Brain microvascular endothelial cell (primary cell): ENCODE measurements at places on chromosomes 4 and X.
A peak's percentile ranks its signal among the peaks of the same experiment; 100 is the strongest.

DNA sequence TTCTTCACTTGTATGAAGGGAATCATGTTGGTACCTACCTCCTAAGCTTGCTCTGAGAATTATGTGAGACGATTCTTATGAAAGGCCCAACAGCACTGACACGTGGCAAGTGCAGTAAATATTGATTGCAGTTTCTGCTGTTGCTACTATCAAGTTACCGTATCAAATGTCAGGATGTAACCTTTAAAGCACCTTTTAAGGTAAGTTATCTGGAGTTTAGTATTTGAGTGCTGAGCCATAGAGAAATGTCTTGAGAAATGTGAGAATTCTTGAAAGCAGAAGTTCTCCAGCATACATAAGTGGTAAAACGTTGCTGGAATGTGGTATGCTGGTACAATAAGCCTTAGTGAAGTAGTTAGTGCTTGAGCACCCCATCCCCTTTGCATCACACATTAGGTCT is 90.4 kb downstream of the PHOX2B start:
- DNase-seq = no peak

DNA sequence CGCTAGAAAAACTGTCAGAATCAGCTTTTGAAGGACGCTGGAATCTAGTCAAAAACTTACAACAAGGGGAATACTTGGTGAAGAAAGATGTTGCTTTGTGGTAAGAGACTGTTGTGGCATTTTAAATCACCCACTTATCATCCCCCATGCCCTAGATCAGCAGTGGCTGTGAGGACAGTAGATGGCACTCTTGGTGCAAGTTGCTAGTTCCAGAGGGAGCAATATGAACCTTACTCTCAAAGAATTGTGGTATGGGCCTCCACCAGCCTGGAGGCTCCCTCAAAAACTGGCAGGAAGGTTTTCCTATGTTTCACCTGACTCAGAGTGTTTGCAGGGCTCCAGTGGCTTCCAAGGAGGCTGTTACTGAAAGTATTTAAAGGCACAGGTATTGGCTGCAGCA is 37.7 kb upstream of the SLC16A2 start:
- peak; percentile 35 for DNase-seq

DNA sequence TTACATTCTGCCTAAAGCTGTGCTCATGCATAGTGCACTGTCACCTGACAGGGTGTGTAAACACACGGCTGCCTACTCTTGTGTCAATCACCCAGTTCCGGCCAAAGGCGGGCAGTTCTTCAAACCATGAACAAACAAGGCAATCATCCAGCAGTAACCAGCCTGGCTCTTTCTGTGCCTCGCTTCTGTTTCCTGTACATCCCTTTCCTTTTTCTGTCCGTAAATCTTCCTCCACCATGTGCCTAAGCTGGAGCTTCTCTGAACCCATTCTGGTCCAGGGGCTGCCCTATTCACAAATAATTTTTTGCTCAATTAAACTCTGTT is 60.8 kb upstream of the CBR4 start:
- DNase-seq = no peak

- peak; percentile 32 for DNase-seq
These were observed 58.0 kb upstream of the DDX3X start for GRCh38 chrX:41275661-41276609.

GRCh38 chr4:79445371-79445781 is 37.3 kb upstream of the GK2 start:
- no peak for DNase-seq

DNA sequence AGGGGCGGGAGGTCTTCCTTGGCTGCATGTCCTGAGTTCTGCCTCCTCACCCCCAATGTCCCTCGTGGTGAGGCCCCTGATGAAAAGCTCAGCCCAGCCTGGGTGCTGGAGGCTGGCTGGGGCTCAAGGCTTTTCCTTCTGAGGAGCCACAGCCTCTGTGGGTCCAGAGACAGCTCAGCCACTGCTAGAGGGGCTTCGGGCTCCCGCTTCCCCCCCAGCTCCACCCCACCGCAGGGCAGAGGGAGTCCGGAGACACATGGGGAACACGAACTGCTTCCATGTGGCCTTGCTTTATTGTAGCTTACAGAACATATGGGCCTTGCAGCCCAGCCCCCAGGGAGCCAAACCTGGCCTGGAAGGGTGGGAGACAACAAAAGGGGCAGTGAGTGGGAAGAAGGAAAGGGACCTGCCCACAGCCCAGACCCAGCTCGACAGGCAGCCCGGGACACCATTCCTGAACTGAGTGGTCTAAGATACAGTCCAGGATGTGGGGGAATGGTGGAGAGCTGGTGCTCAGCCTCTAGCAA is 89.9 kb upstream of the NKX1-1 start:
- no peak for DNase-seq

GRCh38 chr4:52576961-52577623 is 82.0 kb downstream of the USP46 start:
- peak; percentile 53 for DNase-seq

DNA sequence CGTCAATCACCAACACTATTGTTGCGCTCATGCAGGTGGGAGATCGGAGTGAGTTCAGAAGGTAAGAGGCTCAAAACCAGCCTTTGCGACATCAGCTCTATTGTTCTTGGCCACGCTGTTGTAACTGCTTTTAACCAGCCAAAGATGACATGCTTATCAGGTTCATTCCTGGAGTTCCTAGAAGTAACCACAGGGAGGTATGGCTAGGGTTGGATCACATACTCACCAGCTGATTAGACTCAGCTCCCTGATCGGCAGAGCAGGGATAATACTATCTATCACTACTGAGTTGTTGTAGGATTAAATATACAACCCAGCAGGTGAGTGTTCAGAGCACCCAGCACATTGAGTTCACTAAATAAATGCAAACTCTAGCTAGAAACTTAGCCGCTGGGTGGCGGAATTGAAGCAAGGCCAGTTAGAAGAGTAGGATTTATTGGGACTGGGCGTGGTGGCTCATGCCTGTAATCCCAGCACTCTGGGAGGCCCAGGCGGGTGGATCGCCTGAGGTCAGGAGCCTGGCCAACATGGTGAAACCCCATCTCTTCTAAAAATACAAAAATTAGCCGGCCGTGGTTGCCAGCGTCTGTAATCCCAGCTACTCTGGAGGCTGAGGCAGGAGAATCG is 12.4 kb downstream of the SLC34A2 start:
- peak; percentile 5 for DNase-seq

DNA sequence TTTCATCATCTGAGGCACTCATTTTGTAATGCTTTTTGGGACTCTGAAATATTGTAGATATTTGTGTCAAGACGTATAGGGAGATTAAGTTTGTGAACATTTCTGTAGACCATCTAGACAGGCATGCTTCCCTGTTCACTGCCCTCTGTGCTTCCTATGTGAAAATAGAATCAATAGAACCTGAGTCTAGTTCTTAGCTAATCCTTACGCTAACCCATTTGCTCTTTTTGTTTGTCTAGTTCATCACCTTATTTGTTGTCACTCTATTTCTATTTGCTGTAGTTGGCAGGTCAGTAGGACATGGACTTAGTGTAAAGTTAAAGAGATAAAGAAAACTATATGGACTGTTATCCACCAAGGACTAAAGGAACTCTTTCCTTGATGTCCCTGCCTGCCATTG is 1755.2 kb downstream of the C4orf33 start:
- no peak for DNase-seq

DNA sequence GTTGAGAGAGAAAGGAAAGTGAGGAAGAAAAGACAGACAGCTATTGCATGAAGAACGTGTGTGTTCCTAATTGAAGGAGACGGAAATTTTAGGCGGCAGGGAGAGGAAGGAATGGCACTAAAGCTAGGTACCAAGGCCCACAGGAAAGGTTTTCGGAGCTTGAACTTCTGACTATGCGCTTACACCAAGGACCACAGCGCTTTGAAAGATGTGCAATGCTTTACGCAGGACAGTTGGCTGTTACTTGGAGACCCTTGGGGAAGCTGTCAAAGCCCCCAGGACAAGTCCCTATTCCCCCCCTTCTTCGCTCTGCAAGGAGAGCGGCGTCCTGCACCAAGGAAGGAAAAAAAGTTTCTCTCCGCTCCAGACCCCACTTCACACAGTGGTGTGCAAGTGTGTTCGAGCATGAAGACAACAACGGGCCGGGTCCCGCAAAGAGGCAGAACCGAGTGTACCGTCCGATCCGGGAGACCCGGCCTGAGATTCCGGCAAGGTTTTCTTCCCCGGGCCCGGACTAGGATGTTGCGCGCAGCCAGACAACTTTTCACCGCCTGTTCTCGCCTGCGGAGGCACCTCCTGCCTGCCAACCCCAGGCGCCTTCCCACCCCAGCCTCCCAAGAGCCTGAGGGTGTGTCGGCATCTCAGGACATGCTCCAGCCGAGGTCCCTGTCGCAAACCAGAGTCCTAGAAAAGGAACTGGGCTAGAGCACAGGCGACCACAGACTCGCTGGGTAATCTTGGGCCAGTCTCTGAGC is 896 bp downstream of the KDR start:
- DNase-seq = peak; percentile 5

DNA sequence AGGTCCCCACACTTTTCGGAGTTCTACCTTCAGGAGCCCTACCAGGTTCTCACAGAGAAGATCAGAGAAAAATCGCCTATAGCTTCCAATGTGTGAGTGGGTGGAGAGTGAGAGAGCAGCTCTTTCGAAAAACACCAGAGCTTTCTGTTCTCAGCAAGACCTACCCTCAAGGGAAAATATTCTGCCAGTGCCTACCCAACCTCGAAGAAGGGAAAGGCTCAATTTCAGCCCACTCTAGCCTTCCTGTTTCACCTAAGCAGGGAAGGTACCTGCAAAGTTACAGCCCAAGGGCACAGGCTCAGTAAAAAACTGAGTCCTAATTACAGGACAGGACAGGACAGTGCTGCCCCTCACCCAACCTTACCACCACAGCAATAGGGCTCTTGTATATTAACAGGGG is 104.0 kb upstream of the WDR17 start:
- DNase-seq = no peak

DNA sequence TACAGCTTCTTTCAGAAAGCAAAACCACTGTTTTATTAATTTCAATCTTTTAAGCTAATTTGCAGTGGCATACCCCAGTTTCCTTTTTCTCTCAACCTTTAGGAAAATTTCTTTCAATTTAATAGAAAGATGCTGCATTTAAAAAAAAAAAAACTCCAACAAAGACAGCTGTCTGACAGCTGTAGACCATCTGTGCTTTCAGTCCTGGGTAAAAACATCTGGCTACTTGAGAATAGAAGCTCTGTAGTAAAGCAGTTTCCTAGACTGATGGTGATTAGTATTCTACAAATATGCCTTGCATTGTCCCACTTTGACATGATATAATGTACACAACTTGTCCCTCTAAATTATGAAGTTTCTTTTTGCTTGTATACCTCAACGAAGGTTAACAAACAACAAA is 197.8 kb downstream of the EDA start:
- DNase-seq = no peak
